ENCODE measurements at places on chromosomes 3 and 15.

GRCh38 chr3:101123081-101123480 lies 129.9 kb upstream of the ABI3BP start:
- no peak for DNase-seq

GRCh38 chr3:59609657-59610348 lies 560.0 kb upstream of the CFAP20DC start:
- no peak for DNase-seq

GRCh38 chr15:65056868-65057548 lies 10.8 kb downstream of the RASL12 start:
- DNase-seq, result no peak

- no peak for DNase-seq
Measured at GRCh38 chr3:189827108-189827507, 195.9 kb downstream of the TP63 start.

- DNase-seq, result no peak
Measured at GRCh38 chr3:31373681-31374080, 159.0 kb upstream of the STT3B start.

Measured in T-helper 22 cell (primary cell).